Mesenteric fat pad (tissue), 1 donor: ENCODE measurements at places on chromosomes 5 and 9.

GRCh38 chr9:124358631-124359030, 56.6 kb downstream of the PSMB7 start:
- no peak for DNase-seq

DNA sequence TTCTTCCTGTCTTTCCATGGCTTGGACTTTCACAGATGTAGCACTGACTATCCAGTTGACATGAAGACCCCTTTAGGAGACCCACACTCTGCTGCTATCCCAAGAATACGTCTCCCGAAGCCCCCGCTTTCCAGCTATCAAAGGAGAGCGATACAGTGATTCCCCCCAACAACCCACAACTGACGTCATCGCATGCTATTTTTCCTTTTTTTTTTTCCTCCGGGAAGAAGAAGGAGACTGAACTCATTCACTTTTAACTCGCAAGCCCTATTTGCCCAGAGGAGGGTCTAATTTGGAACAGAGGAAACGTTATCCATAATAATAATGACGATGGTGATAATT, 2.1 kb downstream of the PAPPA start:
- no peak for DNase-seq

GRCh38 chr9:134103391-134103998, 32.4 kb upstream of the WDR5 start:
- DNase-seq = peak; percentile 5

DNA sequence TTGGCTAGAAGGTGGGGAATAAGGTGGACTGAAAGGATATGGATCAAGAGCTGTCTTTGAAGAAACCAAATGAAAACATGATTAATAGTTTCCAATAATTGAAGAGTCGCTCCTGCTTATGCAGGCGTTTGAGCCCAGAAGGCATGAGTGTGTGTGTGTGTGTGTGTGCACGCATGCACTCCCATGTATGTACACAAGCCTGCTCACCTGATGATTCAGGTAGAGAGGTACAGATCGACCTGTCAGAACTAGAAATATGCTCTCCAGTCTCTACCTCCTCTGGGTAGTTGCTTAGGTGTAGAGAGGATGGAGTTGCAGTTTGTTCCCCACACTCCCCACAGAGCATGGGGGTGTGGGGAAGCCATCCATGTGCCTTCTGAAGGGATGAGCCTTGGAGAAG, 1.1 kb upstream of the FGF1 start:
- DNase-seq = no peak

DNA sequence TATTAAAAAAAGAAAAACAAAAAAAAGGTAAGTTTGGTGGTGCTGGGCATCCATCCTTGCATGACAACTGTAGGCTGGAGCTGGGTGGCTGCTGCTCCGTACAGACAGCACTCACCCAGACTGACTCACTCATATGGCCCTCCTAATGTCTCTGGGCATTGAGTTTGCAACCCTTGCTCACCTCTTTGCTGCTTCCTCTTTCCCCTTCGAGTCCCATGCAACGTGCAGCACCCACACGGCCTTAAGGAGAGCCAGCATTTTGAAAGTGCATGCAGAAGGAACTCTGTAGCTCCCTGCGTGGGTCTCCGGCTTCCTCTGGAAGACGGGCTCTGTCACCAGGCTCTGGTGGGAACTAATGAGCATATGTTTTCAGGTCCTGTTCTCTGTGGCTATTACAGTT, 60.5 kb upstream of the ENTREP1 start:
- no peak for DNase-seq

DNA sequence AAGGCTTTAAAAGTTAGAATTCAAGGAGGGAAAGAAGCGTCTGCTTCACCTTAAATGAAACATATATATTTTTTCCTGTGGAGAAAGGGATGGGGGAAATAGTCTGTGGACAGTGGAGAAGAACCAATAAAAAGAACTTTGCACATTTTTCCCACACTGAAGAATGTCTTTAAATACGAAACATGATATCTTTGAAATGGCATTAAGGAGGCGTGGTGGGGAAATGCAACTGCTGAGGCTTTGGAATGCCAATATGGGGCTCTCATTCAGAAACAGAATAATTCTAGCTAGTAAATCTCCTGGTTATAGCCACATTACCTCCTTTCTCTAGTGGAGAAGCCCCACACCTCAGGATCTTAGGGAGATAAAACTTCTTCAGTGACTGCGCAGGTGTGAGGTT, 46.8 kb downstream of the TNC start:
- no peak for DNase-seq

GRCh38 chr9:28668158-28668557, 1094.9 kb upstream of the C9orf72 start:
- no peak for DNase-seq

DNA sequence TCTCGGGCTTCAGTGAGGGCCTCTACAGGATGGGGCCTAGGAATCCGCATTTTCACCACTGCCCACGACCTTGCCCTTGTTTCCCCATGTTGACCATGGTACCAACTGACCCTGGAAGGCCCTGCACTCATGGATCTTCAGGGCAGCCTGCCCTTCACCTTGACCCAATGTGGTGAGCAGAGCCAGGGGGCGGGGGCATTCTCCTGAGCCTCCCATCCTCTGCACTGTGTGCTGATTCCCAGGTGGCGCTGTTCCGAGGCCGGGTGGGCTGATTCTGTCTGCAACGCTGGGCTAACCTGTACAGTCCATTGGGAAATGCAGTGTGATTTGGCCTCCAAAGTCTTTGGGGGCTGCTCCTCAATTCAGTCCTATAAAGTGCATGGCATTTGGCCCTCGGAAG, 68.7 kb downstream of the SHB start:
- DNase-seq = no peak
